ENCODE measurements at places on chromosomes 3 and 15. TPM values are rescaled to one million over a fixed set of nuclear protein-coding genes. Genes with fewer than 3 reads are reported as not detected.

GRCh38 chr15:35566991-35567390 lies 21.0 kb upstream of the DPH6 start:
- no peak for DNase-seq

- no peak for DNase-seq
Observed at GRCh38 chr3:172666181-172666872, 44.5 kb downstream of the NCEH1 start.

GOLGA8N gene
- 0.63 TPM for total RNA-seq

GRCh38 chr3:166362698-166363097 lies 525.5 kb upstream of the BCHE start:
- no peak for DNase-seq

- no peak for DNase-seq
Observed at GRCh38 chr3:87766721-87767120, 292.1 kb downstream of the CGGBP1 start.

DNA sequence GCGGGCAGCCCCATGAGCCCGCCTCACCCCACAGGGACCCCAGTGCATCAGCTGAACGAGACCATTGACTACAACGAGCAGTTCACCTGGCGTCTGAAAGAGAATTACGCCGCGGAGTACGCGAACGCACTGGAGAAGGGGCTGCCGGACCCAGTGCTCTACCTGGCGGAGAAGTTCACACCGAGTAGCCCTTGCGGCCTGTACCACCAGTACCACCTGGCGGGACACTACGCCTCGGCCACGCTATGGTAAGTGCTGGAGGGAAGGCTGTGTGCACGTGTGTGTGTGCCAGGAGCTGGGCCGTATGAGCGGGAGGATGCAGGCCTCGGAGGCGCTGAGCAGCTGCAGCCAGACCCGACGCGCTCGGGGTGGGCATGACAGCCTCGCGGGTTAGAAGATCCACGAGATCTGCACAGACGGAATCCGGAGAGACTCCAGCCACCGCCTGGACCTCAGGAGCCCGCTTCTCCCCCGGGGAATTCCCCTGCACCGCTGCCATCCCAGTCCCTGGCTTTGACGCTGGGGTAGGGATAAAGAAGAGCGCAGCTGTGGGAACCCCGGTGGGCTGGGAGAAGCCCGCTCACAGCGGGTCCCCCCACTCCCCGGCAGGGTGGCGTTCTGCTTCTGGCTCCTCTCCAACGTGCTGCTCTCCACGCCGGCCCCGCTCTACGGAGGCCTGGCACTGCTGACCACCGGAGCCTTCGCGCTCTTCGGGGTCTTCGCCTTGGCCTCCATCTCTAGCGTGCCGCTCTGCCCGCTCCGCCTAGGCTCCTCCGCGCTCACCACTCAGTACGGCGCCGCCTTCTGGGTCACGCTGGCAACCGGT lies 2.6 kb downstream of the DUOXA2 start:
- DNase-seq, result no peak
